ENCODE measurements at places on chromosomes 16 and 17. TPM values are rescaled to one million over a fixed set of nuclear protein-coding genes. Genes with fewer than 3 reads are reported as not detected.

DNA sequence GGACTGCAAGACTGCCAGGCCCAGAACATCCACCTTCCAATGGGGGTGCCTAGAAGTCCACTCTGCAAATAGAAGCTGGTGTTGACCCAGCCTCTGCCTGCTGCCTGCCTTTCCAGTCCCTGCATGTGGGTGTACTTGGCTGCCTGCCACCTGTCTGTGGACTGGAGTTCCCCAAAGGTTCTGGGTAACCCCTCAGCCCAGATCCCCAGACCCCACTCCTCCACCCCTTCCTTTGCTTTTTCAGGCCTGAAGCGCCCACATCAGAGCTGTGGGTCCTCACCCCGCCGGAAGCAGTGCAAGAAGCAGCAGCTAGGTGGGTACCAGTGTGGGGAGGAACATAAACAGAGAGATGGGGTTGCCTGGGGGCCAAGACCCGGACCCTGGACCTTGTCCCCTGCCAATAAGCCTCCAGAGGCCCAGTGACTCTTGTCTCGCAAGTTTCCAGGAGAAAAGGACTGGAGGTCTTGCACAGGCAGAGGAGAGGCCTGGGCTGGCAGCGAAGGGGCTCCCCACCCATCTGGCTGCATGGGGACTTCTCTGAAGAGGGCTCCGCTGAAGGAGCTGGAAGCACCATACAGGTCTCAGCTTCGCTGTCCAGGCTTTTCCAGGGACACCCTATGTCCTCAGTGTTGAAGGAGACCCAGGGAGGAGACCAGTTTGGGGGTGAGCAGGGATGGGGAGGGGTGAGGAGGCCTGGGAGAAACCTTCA, 34.3 kb downstream of the NLRC5 start:
- no peak for DNase-seq

- DNase-seq = no peak
These were observed 895 bp downstream of the UTS2R start for GRCh38 chr17:82372249-82373071.

GRCh38 chr17:65544672-65545071, 16.8 kb downstream of the AXIN2 start:
- DNase-seq = no peak

- no peak for DNase-seq
These were observed 8.7 kb downstream of the POLR2C start for GRCh38 chr16:57471209-57471608.

DNA sequence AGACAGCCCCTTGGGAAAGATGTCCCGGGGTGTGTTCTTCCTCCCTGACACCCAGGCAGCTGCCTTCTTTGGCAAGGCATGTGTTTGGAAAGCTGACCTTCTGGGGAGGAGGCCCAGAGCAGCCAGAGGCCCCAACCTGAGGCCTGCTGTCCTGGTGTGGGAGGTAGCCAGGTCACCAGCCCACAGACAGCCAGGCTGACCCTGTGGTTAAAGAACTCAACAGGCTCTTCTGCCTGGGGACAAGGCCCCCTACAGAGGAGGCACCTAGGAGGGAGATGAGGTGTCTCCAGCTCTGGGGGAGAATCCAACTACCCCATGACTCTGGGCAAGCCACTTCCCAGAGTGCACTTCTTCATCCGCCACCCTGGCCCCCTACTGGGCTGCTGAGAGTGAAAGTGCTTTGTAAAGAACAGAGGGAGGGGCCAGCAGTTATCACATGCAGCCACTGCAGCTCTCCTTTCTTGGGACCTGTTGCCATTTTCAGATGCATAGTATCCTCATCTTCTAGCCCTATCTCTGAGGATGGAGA, 13.1 kb upstream of the SREBF1 start:
- peak; percentile 64 for DNase-seq

DNA sequence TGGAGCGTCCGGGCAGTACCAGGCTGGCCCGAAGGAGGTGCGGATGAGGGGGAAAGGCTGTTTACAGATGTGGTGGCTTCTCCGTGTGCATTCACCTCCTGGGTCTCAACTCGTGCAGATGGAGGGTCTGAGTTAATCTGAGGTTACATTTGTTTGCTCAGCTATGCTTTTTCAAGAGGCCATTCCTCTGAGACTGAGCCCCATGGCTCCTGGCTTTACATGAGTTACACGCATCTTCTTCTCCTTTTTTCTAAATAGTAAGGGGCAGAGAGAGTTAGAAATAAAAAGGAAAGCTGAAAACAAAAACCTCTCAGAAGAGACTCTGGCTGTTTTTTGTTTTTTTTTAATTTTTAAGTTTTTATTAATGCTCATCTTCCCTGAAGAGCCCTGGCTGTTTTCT, 29.0 kb downstream of the IRF8 start:
- no peak for DNase-seq

GRCh38 chr16:15539197-15539596, 103.8 kb downstream of the MARF1 start:
- DNase-seq = no peak

GRCh38 chr17:36934692-36935630, 2.3 kb upstream of the LHX1 start:
- DNase-seq = no peak

GRCh38 chr17:17809531-17810083, 27.2 kb downstream of the SREBF1 start:
- no peak for DNase-seq

GRCh38 chr17:28473542-28473941, at the start of gene SLC13A2:
Gene SLC13A2 (plus strand): TSS chr17:28473644. CDS start chr17:28473713, 69 bp downstream.
- DNase-seq = no peak

- no peak for DNase-seq
These were observed 20.4 kb downstream of the MEAK7 start for GRCh38 chr16:84483882-84484565.

DNA sequence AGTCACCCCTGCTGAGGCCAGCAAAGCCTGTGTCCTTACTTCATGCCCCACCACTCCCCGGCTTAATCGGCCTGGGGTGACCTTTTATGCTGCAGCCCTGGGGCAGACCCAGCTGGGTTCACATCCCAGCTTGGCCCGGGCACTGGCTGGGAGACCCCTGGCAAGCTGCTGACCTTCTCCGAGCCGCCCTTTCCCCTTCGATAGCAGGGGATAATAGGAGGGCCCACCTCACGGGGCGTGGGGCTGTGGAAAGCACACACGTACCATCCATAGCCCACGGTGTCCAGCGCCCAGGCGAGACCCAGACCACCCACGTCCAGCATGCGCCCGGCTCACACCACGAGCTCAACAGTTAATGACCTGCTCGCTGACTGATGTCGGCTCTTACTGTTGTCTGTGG, 26.8 kb downstream of the TBC1D16 start:
- no peak for DNase-seq

DNA sequence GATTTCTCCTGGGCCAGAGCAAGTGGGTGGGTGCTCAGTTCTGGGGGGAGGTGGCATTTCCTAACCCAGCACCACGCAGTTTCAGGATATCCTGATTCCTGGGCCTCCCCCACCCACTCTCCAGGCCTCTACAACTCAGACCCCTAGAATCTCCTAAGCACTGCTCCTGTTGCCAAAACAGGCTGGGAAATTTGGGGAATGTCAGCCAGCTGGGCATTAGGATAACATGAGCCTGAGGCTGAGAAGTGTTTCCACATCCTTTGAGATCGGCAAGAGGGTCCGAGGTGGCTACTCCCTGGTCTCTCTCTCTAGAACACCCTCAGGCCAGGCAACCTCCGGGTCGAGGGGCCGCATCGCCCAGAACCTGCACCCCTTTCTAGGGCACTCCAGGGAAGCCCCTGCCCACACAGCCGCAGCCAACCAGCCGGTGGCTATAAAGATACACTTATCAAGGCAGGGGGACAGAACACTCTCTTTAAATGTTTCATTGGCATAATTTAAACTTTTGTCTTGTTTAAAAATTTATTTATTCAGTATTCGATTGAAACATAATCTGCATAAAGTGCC, 23.6 kb downstream of the TBC1D16 start:
- peak; percentile 20 for DNase-seq

GRCh38 chr16:86334079-86334635, 176.2 kb upstream of the FOXF1 start:
- DNase-seq = no peak

DNA sequence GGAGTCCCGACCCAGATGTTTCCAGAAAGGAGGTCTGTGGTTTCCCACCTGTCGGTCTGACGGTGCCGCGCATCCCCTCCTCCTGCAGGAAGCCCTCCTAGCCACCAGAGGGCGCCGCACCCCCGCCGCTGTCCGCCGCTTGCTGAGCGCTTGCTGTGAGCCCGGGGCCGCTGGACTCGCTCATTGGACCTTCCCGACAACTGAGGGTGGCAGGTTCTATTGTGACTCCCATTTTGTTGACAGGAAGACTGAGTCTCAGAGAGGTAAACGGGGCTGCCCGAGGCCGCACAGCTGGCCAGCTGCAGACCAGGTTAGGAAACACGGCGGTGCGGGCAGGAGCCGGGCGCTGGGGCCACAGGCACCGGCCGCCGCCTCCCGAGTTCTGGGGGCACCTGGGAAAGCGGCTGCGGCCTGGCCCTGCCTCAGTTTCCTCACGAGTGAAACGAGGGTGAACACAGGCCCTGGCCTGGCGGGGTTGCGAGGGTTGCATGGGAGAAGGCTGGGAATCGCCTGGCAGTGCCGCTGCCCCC, 191.1 kb upstream of the CIBAR2 start:
- peak; percentile 77 for DNase-seq

DNA sequence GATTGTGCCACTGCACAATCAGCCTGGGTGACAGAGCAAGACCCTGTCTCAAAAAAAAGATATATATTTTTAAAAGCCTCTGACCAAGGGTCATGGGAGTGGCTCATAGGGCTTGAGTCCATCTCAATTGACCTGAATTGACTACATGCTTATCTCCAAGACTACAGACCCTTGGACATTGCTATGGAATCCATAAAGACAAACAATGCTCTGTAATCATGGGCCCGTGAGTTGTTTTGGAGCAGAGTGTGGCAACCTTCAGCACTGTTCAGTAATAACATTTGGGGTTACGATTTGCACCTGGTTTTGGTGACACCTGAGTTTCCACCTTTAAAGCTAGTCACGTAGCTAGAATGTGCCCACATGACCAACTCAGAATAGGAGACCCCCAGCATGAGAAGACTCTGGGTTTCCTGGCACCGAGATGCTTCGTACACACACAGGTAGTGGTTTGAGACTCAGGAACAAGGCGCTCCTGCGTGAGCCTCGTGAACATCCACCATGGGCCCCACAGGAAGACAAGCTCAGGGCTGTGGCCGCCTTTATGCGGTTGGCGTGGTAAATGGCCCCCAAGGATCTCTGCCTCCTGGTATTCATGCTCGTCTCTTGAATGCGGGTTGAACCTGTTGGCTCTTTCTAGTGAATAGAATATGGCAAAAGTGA, 66.6 kb upstream of the RPH3AL start:
- DNase-seq = no peak

DNA sequence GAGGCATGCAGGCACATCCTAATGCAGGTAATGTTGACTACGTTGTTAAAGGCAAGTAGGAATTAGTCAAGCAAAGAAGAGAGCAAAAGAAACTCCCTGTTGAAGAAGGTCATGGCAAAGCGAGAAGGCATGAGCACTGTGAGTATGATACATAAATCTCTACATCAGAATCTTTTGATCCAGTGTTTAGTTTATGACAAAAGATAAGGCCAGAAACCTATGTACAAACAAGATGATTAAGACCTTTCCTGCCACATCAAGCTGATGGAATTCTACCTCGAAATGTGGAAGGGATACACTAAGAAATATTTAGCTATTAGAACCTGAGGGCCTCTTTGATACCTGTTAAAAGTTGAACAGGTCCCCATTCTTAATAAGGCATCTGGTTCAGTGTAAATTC, 20.2 kb downstream of the SYCE1L start:
- no peak for DNase-seq

TEKT5 gene
- not detected for total RNA-seq

MEAK7 gene
- total RNA-seq = 4.4 TPM

CHD9NB gene
- 0.97 TPM for total RNA-seq

ELMO3 gene
- 0.79 TPM for total RNA-seq

SLC52A1 gene
- total RNA-seq = not detected

NSRP1 gene
- 20.0 TPM for total RNA-seq

GAST gene
- not detected for total RNA-seq

SLX4 gene
- 3.2 TPM for total RNA-seq

SHISA9 gene
- total RNA-seq = 0.99 TPM

LCMT1 gene
- total RNA-seq = 41.7 TPM

STARD3 gene
- 18.7 TPM for total RNA-seq

Measured in left ventricle myocardium superior (tissue), 1 donor.